GM19239 (cell line): ENCODE measurements at places on chromosomes 1 and 21.

GRCh38 chr1:8015036-8015808 is 10.9 kb downstream of the ERRFI1 start:
- DNase-seq, result peak; percentile 28

DNA sequence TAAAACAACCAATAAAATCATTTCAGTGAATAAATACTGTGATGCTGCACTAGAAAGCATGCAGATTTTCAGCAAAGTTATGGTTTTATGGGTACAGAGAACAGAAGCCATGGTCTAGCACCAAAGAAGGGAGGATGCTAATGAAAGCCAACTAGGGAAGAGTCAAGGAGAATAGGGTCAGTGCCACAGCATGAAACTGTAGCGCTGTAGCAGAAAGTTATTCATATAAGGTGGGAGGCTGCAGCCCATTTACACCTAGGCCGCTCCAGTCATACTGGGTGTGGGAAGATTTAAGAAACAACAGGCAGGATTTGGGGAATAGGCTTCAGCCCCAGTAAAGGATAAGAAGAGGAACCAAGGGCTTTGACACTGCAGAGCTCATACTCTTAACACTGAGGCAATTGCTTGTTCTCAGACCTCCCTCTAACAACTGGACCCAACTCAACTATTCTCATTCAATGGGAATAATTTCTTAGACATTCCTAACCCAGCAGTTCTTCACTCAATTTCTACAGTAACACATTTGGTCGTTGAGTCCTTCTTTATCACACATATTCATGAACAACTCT is 4.4 kb downstream of the IFI16 start:
- DNase-seq, result no peak

DNA sequence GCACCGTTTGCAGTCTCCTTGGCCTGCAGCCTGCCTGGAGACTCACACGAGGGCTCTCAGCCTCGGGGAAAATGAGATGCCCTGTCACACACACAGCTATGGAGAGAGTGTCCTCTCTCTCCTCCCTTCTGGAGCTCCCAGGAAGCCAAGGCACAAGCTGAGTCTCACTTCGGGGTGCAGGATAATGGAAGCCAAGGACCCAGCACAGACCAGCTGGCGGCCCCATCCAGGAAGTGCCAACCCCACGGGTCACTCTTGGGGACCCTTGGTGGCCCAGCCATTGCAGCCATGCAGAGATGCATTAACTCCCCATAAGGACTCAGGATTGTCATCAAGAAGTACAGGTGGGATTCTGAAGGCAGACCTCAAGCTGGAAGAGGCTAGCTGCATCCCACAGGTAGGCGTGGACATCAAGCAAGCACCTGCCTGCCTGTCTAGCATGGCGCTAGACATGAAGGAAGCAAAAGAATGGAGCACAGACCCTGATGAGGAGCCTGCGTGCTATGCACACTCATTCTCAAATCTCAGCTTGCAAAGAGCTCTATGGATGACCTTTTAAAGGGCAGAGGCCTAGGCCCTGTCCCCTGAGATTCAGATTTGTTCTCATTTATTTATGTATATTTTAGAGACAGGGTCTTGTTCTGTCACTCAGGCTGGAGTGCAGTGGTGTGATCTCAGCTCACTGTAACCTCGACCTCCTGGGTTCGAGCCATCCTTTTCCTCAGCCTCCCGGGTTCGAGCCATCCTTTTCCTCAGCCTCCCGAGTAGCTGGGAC is 49.9 kb downstream of the IRF2BP2 start:
- DNase-seq, result no peak

DNA sequence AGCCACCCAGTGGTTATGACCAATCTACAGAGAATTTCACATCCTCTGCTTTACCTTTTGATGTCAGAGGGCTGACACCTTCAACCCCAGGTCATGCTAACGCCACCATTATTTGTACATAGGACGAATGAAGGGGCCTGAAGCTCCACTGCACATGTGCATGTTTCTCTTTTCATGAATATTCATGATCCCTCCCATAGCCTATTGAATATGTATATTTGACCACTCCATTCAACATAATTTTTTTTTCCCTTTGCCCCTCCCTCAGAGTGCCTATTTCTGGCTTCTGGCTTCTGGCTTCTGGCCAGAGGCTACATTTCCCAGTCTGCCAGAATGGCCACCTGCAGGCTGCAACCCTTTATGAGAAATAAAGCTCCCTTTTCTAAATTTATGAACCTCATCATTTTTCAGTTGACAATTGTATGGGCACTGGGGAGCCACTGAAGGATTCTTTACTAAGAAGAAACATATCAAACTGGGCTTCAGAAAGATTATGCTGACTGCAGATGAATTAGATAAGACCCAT is 406.7 kb downstream of the SIPA1L2 start:
- DNase-seq, result no peak

DNA sequence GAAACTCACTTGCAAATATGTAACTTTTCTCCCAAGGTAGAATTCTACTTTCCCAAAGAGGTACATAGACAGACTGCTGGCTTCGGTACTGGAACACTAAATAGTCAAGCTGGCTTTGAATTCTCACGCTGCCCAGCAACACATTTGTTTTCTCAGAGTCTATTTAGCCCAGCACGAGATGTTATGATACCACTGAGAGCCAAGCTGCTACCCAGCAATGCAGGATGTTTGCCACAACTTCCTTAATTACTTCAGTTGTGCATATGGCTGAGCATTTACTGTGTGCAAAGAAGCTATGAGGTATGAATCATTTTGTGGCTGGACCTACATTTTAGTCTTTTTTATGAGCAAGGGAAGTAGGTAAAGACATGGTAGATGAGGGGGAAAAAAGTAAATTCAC is 793.2 kb downstream of the PLA2G4A start:
- DNase-seq, result no peak

- DNase-seq, result no peak
Observed at GRCh38 chr1:173377266-173377665, 99.9 kb upstream of the PRDX6 start.

DNA sequence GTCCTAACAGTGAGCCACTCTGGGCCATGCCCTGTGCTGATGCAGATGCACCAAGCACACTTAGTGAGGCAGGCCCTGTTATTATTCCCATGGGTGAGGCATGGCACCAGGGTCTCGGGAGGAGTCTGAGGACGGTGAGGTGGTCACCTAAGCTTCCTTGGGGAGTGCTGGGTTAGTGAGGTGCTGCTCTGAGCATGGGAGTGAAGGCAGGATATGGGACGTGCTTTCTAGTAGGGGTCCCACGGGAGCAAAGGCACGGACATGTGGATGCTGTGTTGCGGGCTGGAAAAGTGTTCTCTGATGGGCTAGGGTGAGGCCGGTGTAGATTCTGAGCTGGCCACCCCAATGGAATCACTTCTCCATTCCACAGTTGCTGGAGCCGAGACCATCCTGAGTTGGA is 77.5 kb upstream of the CSF3R start:
- no peak for DNase-seq

- no peak for DNase-seq
Observed at GRCh38 chr1:115543247-115543646, 98.5 kb upstream of the VANGL1 start.

GRCh38 chr1:52032785-52033131 is 852 bp downstream of the KTI12 start:
- DNase-seq, result no peak

DNA sequence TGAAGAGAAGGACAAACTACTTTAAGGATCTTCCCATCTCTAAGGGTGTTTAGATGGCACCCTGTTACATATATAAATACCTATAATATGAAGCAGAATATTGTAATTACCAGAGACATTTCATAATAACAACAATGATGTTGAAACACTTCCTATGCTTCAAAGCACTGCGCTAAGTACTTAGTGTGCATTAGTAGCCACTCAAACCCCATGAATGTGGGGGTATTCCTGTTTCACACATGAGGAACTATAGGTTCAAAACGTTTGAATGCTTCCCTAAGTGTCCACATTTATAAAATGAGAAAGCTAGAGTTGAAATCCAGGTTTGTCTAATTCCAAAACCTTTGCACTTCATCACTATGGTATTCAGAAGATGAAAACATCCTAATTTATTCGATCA is 18.5 kb upstream of the OR10J5 start:
- DNase-seq, result no peak

DNA sequence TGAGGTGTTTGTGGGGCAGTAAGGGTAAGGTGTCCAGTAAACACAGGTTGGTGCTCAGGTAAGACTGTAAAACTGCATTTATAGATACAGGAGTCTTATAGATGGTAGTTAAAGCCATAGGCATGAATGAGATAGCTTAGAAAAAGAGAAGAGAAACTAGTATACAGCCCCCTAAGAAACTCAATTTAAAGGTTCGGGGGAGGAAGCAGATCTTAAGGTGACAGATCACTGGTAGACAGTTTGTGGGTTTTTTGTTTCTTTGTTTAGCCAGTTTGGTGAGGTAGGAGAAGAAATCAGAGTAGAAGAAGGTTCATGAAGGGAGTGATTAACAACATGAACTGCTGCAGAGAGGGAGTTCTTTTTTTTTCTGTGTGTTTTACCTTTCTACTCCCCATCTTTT is 6.1 kb upstream of the AGO3 start:
- DNase-seq, result no peak

DNA sequence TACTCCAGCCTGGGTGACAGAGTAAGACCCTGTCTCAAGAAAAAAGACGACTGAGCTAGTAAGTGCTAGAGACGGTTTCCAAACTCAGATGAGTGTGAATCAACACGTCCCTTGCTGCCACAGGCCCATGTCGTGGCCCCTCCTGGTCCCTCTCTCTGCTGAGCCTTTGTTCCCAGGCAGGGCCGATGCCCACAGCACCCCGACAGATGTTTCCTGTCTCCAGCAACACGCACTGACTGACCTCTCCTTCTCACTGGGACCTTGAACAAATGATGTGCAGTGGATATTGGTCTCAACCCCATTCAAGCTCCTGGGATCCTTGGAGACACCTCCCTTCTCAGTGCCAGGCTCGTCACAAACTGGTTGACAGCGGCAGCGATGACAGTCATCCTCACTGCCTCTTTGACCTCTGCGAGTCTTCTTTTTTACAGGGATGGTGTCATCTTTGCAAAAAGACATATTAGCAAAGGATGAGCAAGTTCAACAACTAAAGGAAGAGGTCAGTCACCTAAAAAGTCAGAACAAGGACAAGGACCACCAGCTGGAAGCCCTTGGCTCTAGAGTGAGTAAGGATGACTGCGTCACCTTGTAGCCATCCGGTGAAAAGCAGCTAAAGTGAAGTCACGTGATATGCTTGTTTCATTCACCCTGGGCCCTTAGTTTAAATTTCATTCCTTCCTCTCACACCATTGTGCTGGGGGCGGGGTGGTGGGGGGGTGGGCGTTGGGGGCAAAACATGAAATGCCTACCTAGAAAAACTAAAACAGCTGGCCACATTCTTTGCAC is 65.8 kb downstream of the FHAD1 start:
- no peak for DNase-seq

- no peak for DNase-seq
Observed at GRCh38 chr1:27058966-27059669, 46.5 kb upstream of the TENT5B start.

DNA sequence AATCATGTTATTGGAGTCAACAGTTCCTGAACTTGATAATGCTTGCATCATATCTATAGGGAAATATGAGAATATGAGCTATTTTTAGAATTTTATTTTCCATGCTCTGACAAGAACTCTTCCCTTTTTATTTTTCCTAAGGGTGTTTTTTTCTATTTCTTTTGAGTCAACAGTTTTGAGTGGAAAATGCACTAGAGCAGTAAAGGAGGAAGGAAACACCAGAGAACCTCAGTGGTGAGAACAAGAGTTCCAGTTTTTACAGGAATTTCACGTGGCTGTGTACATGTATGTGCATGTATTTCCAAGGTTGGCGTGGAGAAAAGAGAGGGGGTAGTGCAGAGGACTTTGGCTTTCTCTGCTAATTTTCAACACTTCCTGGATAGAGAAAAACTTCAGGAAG is 63.6 kb upstream of the TNFSF18 start:
- no peak for DNase-seq

DNA sequence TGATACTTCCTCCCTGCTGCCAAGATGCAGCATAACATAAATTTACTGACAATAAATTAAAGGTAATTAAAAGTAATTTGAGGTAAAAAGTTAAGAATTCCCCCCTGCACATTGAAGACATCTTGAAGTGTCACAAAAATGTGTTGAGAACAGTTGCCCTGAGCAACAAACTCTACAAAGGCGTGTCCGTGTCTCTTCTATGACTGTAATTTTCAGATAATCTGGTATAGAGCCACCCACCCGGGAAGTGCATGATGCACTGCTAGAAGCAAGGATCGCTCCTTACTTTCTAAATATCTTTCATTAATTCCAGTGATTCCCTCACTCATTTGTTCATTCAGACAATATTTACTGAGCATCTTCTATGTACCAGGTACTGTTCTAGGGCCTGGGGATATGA is 11.0 kb upstream of the CASQ1 start:
- DNase-seq, result no peak

- DNase-seq, result peak; percentile 62
Observed at GRCh38 chr1:226370144-226370923, 37.6 kb downstream of the PARP1 start.
